Progenitor cell of endocrine pancreas (in vitro differentiated cells): ENCODE measurements at places on chromosomes 4 and X.

DNA sequence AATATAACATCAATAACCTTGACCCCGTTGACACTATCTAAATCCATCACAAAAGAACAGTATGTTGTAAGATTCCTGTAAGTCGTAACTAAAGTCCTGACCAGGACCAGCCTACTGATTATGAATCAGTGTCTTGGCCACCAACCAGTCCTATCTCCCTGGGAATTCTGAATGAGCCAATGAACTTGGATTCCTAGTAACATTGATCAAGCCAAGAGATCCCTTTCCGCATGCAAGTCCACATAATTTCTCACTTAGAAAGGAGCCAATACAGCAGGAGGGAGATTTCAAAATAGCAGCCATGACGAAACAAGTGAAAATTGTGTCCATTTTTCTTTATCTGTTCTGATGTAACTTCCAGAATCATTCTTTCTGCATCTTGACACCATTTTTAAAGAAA lies 9.5 kb downstream of the XPNPEP2 start:
- no peak for DNase-seq

DNA sequence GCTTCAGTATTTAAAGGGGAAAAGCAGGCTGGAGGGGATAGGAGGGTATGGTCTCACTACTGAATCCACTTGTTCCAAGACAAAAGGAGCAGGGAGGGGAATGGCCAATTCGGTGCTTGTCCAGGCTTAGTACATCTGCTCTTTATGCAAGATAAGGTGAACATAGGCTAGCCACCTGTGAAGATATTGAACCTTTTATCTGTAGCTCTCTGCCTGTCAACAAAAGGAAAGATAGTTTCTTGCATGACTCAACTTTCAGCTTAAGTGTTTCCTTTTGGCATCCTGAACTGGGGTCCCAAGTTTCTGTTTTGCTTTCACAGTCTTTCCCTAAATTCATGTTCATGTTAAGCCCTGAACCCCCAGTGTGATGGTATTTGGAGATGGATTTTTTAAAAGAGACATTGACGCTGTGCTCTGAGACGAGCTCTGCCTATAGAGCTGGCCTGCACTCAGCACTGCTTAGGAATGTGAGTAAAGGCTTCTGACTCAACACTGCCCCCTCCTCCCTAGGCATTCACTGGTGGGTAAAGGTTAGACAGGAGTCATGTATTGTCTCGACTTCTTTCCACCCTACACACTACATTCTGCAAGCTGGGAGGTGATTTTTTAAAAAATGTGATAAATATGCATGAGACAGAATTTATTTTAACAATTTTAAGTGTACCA lies 28.2 kb downstream of the FAM149A start:
- DNase-seq = no peak

- DNase-seq = peak; percentile 38
Observed at GRCh38 chrX:154308108-154308946, 12.7 kb downstream of the TKTL1 start.

DNA sequence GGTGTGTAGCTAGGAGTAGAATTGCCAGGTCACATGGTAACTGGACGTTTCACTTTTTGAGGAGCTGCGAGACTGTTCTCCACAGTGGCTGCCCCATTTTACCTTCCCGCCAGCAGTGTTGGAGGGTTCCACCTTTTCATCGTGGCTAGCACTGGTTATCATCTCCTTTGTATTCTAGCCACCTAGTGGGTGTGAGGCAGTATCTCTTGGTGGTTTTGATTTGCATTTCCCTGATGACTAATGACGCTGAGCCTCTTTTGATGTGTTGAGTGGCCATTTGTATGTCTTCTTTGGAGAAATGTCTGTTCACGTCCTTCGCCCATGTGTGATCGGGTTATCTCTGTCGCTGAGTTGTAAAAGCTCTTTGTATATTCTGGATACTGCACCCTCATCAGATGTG lies 10.6 kb downstream of the ABCD1 start:
- no peak for DNase-seq

DNA sequence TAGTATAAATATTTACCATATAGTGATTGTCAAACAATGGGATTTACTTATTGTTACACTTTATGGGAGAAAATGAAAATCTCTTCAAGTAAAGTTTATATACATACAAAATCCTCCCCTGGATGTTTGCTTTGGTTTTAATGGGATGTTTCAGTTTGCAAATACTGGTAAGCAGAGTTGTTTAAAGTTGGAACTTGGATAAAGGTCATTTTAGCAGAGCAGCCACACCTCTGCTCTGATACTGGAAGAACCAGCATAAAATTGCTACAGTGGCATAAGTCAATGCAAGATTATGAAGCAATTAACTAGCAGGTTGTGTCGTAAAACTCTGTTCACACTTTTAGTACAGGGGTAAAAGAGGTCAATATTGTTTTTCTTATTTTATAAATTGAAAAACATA lies 101.2 kb downstream of the TRAPPC11 start:
- no peak for DNase-seq

DNA sequence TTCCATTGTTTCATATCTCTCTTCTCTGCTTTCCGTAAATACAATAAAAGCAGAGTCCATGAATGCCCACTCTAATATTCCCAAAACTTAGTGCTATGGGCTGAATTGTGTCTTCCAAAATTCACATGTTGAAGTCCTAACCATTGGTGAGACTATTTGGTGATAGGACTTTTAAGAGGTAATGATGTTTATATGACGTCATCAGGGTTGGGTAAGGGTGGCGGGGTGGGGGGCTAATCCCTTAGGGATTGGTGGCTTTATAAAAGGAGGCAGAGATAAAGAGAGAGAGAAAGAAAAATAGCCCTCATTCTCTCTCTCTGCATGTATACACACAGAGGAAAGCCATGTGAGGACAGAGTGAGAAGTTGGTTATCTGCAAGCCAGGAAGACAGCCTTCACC lies 722.2 kb downstream of the DMD start:
- DNase-seq = no peak

DNA sequence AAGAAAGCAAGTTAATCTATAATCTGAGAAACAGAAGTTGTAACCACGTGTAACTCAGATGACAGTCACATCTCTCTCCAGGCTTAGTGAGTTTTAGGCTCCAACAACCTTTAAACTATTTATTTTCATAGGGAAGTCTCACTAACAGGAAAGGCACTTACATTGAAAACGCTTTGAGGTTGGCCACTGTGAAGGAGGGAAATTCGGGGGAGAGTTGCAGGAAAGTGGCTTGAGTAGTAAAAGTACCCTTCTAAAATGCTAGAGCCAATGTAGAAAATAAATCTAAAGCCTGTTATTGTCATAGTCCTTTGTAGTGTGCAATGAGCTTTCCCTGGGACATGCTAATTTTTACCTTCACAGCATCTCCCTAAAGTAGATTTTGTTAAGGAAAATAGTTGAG lies 995 bp upstream of the NFXL1 start:
- DNase-seq = no peak

DNA sequence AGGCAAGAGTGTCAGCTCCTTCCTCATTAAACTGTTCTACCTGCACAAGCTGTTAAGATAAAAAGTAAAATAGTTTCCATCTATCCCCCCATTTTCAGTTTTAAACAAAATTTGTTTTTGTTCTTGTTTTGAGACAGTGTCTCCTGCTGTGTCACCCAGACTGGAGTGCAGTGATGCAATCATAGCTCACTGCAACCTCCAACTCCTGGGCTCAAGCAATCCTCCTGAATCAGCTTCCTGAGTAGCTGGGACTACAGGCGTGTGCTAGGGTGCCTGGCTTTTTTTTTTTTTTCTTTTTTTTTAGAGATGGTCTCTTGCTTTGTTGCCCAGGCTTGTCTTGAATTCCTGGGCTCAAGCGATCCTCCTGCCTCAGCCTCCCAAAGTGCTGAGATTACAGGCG lies 105.4 kb downstream of the HS6ST2 start:
- DNase-seq = no peak

GRCh38 chr4:158186815-158187214 lies 14.0 kb upstream of the GASK1B start:
- no peak for DNase-seq

DNA sequence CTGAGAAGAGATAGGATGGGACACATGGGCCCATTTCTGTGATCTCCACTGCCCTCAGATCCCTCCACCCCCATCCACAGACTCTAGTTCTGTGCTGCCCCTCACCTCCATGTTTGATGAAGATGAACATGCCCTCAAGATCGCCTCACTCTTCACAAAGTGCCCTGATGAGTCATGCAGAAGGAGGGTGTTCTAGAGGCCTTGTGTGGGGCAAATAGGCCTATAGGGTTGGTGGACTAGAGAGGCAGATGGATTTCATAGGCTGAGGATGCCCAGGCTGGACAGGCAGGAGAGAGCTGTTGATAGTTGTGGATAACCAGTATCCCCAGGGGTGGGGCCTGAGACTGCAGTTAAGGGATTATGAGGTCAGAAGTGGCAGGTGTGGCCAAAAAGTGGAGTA lies at the start of gene CXorf65:
CXorf65 (minus strand) TSS at position 314 of the 400 bp plus-strand sequence; CDS start at position 130, 184 bp downstream.
- DNase-seq = no peak

GRCh38 chr4:54784161-54784671 lies 126.5 kb downstream of the KIT start:
- no peak for DNase-seq

- DNase-seq = no peak
Observed at GRCh38 chr4:182143086-182143821, 99.9 kb upstream of the TENM3 start.

- no peak for DNase-seq
Observed at GRCh38 chr4:185395238-185395955, at the start of gene LRP2BP. LRP2BP (minus strand) TSS chr4:185395924; CDS start chr4:185378186, 17,738 bp downstream.

DNA sequence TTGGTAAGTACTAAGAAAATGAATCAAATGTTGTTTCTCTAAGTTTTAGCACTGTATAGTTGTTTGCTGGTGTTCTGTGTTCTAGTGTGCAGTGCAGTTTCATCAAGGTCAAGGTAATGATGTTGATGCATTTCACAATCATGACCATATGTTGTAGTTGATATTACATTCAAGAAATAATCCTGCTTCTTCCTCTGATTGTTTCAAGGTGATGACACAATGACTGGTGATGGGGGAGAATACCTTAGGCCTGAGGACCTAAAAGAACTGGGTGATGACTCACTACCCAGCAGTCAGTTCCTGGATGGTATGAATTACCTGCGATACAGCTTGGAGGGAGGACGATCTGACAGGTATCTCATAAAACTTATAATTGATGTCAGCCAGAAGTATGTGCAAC lies 261.6 kb downstream of the ANK2 start:
- no peak for DNase-seq

DNA sequence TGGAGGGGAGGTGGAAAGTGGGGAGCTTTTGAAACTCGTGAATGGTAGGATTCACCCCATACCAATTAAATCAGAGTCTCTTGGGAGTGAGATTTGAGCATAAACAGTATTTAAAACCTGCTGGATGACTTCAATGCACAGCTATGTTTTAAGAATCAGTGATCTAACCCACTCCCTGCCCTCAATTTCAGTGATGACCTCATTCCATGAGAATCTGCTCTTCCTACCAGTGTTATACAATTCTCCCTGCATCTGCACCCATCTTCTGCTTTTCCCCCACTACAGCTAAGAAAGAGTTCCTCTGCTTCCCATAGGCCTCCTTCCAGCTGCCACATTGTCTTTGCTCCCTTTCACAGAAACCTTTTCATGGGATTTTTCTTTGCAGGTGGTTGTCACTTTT lies 18.3 kb upstream of the H2AZ1 start:
- DNase-seq = no peak

DNA sequence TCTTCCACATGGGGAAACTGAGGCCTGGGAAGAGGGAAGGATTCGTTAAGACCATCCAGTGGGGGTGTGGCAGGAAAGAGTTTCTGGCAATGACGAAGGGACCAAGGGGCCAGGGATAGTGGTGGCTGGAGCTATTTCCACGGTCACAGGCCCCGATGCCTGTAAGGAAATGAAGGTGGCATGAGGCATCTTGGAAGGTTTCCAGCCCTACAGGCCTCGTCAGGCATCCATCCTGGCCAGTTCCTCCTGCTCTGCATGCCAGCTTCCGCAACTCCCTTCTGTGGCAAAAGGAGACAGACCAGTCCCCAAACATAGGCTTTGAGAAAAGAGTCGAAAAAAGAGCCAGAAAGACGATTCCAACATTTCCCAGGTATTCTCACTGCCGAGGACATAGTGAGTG lies 9.2 kb upstream of the C4orf50 start:
- DNase-seq = no peak

- no peak for DNase-seq
Observed at GRCh38 chr4:20418861-20419451, 167.3 kb downstream of the SLIT2 start.

GRCh38 chrX:70089604-70090297 lies 27.5 kb downstream of the OTUD6A start:
- DNase-seq = no peak

DNA sequence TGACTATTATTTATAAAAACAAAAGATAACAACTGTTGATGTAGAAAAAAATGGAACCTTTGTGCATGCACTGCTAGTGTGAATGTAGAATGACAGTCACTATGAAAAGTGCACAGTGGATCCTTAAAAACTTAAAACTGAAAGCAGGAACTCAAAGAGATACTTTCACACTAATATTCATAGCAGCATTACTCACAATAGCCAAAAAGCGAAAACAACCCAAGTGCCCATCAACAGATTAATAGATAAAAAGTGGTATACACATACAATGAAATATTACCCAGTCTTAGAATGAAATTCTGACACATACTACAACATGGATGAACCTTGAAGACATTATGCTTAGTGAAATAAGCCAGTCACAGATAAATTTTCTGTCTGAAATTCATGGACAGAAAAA lies 23.8 kb downstream of the CENPC start:
- no peak for DNase-seq

DNA sequence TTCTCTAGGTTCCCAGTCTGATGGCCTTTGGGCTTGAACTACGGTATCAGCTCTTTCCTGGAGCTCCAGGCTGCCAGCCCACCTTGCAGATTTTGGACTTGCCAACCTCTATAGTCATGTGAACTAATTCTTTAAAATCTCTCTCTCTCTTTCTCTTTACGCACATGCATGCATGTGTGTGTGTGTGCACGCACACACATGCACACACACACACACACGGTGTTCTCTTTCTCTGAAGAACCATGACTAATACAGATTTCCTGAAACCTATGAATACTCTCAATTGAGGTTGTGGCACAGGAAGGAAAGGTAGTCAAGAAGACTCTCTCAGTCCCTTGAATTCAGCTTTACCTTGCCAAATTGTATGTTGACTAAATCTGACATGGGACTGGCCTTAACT lies 6.2 kb upstream of the ZCCHC13 start:
- no peak for DNase-seq

DNA sequence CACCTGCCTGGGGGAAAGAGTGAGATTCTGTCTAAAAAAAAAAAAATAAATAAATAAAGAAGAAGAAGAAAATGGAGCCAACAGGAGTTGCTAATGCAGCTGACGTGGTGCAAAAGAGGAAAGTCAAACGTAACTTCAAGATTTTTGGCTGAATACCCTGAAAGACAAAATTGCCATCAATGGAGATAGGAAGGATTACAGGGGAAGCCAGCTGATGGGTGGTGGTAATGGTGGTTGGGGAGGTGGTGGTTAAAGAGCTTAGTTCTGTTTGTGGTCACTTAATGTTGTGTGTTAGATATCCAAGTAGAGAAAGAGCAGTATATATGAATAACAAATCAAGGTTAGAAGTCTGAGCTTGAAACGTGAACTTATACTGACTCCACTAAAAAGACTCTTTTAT lies 225.4 kb downstream of the ARHGAP24 start:
- no peak for DNase-seq
